Smooth muscle cell of the pulmonary artery (primary cell): ENCODE measurements at places on chromosomes 11 and 22. TPM values are rescaled to one million over a fixed set of nuclear protein-coding genes. Genes with fewer than 3 reads are reported as not detected.

Gene RBFOX2
- 160 and 202 TPM in 2 replicates for total RNA-seq

Gene TBX10
- not detected in 2 replicates for total RNA-seq

Gene MMP7
- not detected in 2 replicates for total RNA-seq

Gene LPXN
- 2.3 and 7.2 TPM in 2 replicates for total RNA-seq

Gene HORMAD2
- not detected in 2 replicates for total RNA-seq

Gene GNAZ
- total RNA-seq, result 1.5 and 3.1 TPM in 2 replicates

Gene PARVG
- 0.13 TPM in 1 of 2 replicates, not detected in the other for total RNA-seq

Gene PTPRJ
- total RNA-seq, result 12.9 and 19.5 TPM in 2 replicates

Gene TRIM49
- not detected in 2 replicates for total RNA-seq

Gene TP53AIP1
- not detected in 2 replicates for total RNA-seq

Gene APOBEC3H
- total RNA-seq, result 0.98 TPM in 1 of 2 replicates, not detected in the other

Gene LRRC75B
- 4.1 and 5.2 TPM in 2 replicates for total RNA-seq

Gene SDF2L1
- total RNA-seq, result 20.9 and 22.8 TPM in 2 replicates

Gene LINC01488
- not detected in 2 replicates for total RNA-seq

Gene ACRV1
- not detected in 2 replicates for total RNA-seq

Gene GRIA4
- 0.33 TPM in 1 of 2 replicates, not detected in the other for total RNA-seq

Gene PPP2R1B
- 28.5 and 29.1 TPM in 2 replicates for total RNA-seq

Gene DKK3
- total RNA-seq, result 561 and 670 TPM in 2 replicates

Gene C22orf15
- total RNA-seq, result 1.4 and 1.8 TPM in 2 replicates

Gene ANO9
- total RNA-seq, result not detected in 2 replicates

Gene XKR3
- total RNA-seq, result not detected in 2 replicates

Gene APOL4
- 0.07 and 0.39 TPM in 2 replicates for total RNA-seq

Gene RIBC2
- total RNA-seq, result 0.20 and 0.46 TPM in 2 replicates
